ENCODE measurements at places on chromosomes 1 and 21. TPM values are rescaled to one million over a fixed set of nuclear protein-coding genes. Genes with fewer than 3 reads are reported as not detected.

The MFAP2 gene
- 168 TPM for total RNA-seq

The GFI1 gene
- 1.2 TPM for total RNA-seq

The OR2L13 gene
- total RNA-seq, result 2.6 TPM

The RIPPLY3 gene
- total RNA-seq, result 0.39 TPM

The PLA2G2A gene
- 0.40 TPM for total RNA-seq

The PDE9A gene
- total RNA-seq, result 13.4 TPM

All from spinal cord (tissue), 10 donors.